ENCODE measurements at places on chromosomes 5 and 9. TPM values are rescaled to one million over a fixed set of nuclear protein-coding genes. Genes with fewer than 3 reads are reported as not detected.

GRCh38 chr9:90966031-90966290 is 164.3 kb downstream of the SYK start:
- no peak for DNase-seq

- DNase-seq, result peak; percentile 94
Measured at GRCh38 chr5:113489299-113489698, 1.0 kb upstream of the MCC start.

GRCh38 chr5:97037819-97038218 is 101.9 kb downstream of the LNPEP start:
- no peak for DNase-seq

DNA sequence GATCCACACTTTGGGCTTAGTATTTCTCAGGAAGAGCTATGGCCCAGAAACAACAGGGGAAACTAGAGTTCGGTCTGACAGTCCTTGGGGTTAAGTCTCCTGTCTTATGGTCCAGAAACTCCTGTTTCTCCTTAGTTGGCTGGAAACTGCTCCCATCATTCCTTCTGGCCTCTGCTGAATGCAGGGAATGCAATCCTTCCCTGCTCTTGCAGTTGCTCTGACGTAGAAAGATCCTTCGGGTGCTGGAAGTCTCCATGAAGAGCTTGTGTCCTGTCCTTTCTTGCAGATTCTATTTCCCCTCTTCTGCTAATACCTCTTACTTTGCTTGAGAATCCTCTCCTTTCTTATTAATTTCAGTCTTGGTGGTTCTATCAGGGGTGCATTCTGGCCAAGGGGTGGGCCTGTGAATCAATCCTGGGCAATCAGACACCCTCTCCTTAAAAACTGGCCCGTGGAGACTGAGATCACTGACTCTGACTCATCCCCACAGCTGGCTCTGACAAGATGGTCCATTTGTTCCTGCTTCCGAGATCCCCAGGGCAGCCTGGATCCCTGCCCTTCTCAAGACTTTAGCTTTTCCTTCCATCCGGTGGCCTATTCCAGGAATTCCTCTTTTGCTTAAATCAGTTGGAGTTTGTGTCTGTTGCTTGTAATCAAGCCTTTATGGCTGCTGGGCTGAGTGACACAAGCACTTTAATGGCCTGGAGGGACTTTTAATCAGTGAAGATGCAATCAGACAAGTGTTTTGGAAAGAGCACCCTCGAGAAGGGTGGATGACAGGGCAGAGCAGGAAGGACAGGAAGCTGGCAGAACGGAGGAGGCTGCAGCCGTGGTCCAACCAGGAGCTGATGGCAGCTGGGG is 23.7 kb downstream of the PTGS1 start:
- DNase-seq, result no peak

DNA sequence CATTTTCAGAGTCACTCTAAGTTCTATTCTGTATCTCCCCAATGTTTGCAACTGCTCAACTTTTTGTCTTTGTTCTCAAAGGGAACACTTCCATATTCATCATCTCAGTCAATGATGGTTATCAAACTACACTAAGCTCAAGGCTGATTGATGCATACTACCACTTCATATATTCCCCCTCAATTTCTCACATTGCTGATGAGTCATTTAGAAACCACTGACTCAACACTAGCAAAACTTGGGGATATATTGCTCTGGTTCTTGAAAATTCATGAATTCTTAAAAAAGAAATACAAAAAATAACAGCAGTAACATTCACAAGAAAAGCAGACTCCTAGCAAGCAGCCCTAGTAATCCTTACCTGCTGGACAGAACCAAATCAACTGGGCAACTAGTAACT is 52.2 kb downstream of the ABHD17B start:
- peak; percentile 27 for DNase-seq

DNA sequence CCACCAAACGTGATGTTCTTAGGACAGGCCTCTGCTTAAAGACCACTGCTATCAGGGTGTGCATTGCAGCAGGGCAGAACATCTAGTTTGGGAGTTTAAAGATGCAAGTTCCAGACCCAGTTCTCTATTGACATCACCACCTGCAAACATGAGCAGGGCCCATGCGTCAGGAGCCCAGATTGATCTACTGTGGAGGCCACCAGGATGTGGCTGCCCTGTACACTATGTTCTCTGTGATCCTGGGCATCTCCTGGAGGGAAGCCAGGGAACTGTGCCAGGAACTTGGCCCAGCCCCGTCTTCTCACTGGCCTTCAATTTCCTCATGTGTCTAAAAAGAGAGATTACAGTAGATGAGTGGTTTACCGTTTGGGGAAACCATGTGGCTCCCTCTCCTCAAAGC is 87.1 kb downstream of the PDE6A start:
- DNase-seq, result peak; percentile 54

GRCh38 chr9:86275962-86276361 is 6.4 kb downstream of the ISCA1 start:
- no peak for DNase-seq

GRCh38 chr5:122501089-122501435 is 189.0 kb downstream of the SNCAIP start:
- DNase-seq, result no peak

DNA sequence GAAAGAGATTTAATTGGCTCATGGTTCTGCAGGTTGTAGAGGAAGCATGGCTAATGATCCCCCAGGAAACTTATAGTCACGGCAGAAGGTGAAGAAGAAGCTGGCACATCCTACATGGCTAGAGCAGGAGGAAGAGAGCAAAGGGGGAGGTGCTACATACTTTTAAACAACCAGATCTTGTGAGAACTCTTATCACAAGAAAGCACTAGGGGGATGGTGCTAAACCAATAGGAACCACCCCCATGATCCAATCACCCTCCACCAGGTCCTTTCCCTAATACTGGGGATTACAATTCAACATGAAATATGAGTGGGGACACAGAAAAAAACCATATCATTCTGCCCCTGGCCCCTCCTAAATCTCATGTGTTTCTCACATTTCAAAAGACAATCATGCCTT is 147.2 kb upstream of the EPB41L4A start:
- no peak for DNase-seq

- DNase-seq, result no peak
Measured at GRCh38 chr9:22030101-22030598, 21.0 kb upstream of the CDKN2B start.

DNA sequence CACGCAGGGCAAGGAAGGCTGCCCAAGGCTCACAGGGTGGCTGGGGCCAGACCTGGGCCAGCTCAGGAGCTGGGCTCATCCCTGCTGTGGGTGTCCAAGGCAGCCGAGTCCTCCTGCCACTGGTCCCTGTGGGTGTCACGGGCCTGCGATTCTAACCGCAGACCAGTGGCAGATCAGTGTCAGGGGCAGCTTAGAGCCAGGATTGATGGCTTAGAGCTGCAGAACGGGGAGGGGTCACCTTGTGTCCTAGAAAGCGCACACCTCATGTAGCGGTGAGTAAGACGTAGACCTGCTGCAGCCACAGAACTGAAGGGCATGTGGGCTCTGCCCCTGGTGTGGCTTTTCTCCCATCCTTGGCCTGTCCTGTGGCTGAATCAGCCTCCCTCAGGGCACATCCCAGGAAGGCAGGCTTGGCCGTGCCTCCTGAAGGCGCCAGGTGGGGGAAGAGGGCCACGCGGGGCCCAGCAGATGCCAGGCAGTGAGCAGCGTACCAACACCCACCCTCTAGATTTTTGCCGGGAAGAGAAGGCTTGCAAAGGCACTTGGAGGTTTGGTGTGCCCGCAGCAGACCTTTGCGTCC is 78.3 kb upstream of the FCN2 start:
- no peak for DNase-seq

- no peak for DNase-seq
Measured at GRCh38 chr5:179297026-179297425, 48.2 kb downstream of the ADAMTS2 start.

- no peak for DNase-seq
Measured at GRCh38 chr5:66367814-66368541, 223.9 kb downstream of the SREK1 start.

- no peak for DNase-seq
Measured at GRCh38 chr9:1659363-1659690, 355.8 kb upstream of the SMARCA2 start.

GRCh38 chr5:78514427-78515330 is 133.9 kb downstream of the LHFPL2 start:
- DNase-seq, result no peak

DNA sequence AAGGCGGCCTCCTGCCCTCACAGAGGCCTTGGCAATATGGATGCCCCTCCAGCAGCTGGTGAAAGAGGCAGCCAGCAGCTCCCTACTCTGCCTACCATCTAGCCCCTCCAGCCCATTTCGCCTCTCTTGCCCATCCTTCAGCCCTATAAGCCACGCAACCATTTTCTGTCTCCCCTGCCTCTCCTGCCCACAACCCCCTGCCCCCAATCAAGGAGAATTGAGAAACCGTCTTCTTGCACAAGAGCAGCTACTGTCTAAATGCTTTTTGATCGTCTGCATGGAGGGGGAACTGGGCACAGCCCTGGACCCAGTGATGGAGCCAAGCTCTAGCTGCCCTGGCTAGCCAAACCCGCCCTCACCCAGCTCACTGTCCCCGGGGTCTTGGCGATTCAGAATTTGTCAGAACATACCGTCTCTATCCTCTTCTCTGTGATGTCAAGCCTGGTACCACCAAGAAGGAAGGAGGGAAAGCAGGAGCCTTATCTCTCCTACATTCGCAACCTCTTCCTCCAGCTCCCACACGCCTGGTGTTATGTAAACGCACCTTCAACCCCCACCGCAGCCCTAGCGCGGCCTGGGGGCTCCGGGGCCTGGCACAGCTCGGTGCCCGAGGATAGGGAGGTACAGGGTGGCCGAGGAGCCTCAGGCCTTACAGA is 1.2 kb downstream of the SPRY4 start:
- no peak for DNase-seq

DNA sequence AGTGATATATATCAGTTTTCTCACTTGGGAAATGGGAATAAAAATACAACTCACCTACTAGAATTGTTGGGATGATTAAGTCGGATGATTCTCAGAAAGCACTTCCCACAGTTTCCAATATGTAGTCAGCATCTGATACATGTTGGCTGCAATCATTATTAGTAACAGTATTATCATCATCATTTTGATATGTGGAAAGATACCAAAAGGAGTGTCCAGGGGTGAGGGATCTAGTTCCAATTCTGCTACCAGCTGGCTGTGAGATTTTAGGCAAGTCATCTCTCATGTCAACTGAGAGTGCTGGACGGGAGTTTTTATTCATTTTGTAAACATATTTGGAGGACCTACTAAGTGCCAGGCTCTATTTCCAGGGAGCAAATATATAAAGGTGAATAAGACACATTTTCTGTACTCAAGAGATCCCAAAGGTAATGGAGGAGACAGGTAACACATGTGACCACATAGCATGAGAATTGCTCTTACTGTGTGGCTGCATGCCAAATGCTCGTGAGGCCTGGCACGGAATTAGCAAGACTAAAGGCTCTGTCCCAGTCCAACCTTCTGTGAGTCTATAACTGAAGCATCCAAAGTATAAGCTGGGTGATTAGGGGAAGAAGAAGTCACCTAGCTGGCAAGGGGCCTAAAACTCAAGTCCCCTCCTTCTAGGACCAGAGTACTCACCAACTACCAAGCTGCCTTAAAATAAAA is 83.0 kb downstream of the GRIA1 start:
- DNase-seq, result no peak

DNA sequence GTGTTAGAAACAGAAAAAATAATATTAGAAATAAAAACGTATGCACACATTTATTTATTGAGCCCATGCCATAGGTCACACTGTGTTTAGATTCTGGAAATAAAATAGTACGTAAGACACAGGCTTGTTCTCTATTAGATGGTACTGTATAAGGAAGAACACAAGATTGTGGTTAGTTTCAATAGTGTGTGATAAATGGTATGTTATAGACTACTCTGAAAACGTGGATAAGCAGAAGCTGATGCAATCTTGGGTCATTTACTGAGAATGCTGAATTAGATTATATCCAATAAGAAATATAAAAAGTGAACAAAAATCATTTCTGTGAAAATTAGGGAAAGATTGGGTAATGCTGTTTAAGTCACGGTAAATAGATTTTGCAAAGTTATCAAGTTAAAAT is 1456.4 kb upstream of the ACO1 start:
- DNase-seq, result no peak

DNA sequence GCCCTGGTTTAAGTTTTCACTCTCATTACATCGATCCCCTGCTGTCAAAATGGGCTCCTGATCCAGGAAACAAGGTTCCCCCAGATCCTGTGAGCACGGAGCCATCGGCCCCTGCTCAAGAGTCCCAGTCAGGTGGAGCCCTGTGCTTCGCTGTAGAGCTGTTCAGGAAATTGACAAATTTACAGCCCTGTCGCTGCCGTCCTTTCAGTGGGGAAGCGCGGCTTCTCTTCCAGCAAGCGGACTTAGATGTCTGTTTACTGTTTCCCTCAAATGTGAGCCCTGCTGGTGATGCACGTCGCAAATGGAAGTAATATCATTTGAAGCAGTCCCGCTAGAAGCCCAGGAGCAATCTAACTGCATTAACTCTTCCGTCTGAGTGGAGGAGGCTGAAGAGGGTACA is 760.9 kb upstream of the WWC1 start:
- no peak for DNase-seq

DNA sequence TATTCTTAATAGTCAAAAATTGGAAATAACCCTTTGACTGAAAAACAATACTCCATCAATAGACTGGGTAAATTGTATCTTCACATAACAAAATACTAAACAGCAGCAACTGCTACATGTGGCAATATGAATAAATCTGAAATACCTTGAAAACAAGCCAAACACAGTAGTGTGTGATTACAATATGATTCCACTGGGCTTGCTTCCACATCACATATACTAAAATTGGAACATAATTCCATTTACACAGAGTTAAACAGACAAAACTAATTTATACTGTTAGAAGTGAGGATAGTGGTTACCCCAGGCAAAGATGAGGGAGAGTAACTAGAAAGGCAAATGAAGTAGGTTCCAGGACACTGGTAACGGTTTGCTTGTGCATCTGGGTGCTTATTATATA is 20.4 kb downstream of the FNIP1 start:
- DNase-seq, result no peak

DNA sequence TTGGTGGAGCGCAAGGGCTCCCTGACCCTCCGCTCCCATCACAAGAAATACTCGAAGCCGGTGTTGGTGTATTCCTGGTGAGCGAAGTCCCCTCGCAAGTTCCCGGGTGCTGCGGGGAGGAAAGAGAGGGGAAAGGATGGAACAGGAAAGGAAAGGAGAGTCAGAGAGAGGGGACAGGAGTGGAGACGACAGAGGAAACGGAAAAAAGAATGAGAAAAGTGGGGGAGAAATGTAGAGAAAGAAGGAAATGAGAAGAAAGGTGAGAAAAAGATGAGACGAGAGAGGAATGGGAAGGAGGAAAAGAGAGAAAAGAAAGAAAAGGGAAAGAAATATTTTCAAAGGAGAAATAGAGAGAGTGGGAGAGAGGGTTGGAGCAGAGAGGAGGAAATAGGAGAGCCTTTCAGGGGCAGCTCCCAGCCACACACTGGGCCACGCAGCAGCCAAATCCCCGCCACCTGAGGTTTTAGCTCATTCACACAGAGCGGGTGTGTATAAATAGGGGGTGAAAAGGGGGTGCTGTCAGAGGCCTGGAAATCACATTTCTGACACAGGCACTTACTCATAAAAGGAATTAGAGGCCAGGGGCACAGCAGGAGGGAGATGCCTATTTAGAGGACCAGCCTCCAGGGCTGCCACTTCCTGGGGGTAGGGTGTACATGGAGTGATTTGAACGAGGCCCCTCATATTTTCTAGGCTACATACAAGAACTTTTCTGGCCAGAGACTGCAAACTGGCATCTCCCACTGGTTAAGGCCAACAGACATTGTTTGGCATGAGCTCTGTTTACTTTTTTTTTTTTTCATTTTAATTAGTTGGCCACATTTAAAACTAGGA is 555 bp downstream of the CFAP95 start:
- DNase-seq, result no peak

The SH3RF2 gene
- total RNA-seq, result 16.3 TPM

The GPRIN1 gene
- 34.0 TPM for total RNA-seq

The FREM1 gene
- total RNA-seq, result 0.22 TPM

The SLC6A19 gene
- not detected for total RNA-seq

The MYMK gene
- not detected for total RNA-seq

The CARTPT gene
- not detected for total RNA-seq

The PCDHGA3 gene
- total RNA-seq, result 0.52 TPM
